ENCODE measurements at places on chromosomes 2 and 18.

- no peak for DNase-seq
Measured at GRCh38 chr2:208619993-208620392, 213.4 kb downstream of the PTH2R start.

DNA sequence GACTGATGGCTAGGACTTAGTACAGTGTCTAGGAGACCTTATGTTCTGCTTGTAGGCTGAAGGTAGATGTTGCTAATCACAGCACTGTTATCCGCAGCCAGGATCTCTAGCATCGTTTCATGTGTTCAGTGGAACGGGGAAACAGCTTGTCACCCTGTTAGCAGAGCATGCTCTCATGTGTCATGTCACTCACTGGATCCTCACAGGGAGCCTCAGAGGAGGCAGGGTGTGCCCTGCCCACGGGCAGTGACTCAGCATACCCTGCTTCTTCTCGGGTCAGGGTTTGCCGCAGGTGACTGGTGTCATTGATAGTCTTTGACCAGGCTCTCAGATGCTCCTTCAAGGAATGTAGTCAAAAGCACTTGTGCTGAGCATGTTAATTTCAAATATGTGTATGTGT is 44.4 kb downstream of the RPIA start:
- DNase-seq, result peak; percentile 24

GRCh38 chr2:216084547-216084946 is 2.8 kb downstream of the TMEM169 start:
- DNase-seq, result no peak

- DNase-seq, result no peak
Measured at GRCh38 chr2:71822463-71822862, 325.2 kb downstream of the CYP26B1 start.

DNA sequence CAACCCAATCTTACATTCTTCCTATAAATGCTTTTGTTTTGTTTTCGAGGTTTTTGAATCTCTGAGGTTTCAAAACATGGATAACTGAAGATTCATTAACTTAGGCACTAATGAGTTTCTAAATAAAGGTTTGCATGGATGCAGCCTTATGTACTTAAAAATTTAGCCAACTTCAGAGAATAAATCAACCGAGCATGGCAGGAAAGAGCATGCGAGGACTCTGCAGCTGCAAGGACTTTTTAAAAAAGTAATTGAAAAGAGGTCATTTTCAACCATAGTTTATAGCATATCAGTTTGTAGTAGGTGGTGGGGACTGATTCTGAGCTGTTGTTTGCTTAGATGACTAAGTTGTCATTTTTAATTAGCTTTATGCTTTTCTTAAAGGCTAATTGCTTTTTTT is 567.0 kb upstream of the ZEB2 start:
- no peak for DNase-seq

DNA sequence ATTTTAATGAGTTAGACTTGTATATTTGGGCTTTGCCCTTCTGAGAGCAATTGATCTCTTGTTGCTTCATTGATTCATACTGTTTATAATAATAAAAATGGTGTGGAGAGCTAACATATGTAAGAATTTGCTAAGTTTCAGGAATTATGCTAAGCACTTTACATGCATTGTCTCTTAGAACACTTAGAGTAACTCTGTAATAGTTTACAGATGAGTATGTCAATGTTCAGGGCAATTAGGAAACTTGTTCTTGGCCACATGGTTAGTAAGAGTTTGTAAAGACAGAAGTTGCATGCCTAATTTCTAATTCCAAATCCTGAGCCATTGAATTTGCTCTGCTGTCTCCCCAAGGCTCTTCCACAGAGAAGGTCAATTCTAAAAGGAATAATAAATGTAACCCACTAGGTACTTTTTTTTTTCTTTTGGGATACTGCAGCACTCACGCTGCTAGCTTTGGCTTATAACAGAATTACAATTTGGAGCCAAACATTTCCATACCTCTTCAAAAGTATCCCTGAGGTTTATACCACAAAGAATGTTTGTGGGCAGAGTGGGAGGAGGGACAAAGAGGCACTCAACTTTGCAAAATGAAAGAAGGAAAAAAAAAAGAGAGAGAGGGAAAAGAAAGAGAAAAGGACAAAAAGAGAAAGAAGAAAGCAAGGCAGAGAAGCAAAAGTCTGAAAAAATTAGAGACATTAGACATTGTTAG is 232.4 kb downstream of the CALCRL start:
- no peak for DNase-seq

DNA sequence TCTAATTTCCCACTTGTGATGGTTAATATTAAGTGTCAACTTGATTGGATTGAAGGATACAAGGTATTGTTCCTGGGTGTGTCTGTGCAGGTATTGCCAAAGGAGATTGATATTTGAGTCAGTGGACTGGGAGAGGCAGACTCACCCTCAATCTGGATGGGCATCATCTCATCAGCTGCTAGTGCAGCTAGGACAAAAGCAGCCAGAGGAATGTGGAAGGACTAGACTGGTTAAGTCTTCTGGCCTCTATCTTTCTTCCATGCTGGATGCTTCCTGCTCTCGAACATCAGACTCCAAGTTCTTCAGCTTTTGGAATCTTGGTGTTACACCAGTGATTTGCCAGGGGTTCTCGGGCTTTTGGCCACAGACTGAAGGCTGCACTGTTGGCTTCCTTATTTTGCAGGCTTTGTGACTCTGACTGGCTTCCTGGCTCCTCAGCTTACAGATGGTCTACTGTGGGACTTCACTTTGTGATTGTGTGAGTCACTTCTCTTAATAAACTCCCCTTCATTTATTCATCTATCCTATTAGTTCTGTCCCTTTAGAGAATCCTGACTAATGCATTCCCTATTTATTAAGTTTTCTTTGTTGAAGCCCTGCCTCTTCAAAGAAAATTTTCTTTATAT is 1087.5 kb upstream of the NXPH2 start:
- no peak for DNase-seq

DNA sequence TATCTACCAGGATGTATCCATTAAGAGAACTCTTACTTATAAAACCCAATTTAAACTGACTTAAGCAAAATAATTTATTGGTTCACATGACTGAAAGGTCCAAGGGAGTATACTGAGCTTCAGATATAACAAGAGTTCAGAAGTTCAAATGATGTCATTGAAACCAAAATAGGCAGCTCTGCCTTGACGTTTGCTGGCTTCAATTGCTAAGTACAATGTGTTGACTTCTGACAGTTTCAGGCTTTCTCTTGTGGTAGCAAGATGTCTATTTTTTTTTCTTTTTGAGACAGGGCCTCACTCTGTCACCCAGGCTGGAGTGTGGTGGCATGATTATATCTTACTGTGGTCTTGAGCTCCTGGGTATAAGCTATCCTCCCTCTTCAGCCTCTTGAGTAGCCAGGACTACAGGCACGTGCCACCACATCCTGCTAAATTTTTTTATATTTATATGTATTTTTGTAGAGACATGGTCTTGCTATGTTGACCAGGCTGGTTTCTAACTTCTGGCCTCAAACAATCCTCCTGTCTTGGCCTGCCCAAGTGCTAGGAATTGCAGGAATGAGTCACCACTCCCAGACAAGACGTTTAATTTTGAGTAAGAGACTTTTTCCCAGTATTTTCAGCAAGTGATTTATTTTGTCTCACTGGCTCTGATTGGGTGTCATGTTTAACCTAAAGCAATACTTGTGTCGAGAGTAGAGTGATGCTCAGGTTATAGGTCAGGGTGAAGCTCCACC is 184.8 kb downstream of the NR4A2 start:
- DNase-seq, result no peak

GRCh38 chr2:95267458-95268210 is 6.6 kb upstream of the PROM2 start:
- no peak for DNase-seq

- no peak for DNase-seq
Measured at GRCh38 chr2:65537651-65538385, 105.4 kb upstream of the SPRED2 start.

DNA sequence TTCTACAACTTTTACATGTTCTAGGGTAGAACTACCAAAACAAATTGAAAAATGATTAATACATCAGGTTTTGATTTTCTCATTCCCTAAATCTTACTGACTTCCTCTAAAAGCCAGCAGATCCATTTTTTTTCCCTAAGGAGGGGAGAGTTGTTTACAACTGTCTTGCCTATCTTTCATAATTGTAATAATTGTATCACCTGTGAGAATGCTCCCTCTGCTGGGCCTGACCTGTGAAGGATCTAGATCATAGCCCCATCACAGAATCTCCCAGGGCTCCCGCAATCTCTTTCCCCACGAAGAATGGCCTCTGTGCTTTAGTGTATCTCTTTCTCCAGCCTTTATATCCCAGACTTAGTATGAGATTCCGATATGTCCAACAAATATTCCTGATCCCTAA is 9.1 kb downstream of the LOXL3 start:
- no peak for DNase-seq

GRCh38 chr2:180707884-180708205 is 272.6 kb upstream of the UBE2E3 start:
- peak; percentile 9 for DNase-seq

GRCh38 chr2:98444436-98445176 is at the start of gene INPP4A:
INPP4A (plus strand) TSS chr2:98444858; CDS start chr2:98520049, 75,191 bp downstream.
- peak; percentile 77 for DNase-seq

DNA sequence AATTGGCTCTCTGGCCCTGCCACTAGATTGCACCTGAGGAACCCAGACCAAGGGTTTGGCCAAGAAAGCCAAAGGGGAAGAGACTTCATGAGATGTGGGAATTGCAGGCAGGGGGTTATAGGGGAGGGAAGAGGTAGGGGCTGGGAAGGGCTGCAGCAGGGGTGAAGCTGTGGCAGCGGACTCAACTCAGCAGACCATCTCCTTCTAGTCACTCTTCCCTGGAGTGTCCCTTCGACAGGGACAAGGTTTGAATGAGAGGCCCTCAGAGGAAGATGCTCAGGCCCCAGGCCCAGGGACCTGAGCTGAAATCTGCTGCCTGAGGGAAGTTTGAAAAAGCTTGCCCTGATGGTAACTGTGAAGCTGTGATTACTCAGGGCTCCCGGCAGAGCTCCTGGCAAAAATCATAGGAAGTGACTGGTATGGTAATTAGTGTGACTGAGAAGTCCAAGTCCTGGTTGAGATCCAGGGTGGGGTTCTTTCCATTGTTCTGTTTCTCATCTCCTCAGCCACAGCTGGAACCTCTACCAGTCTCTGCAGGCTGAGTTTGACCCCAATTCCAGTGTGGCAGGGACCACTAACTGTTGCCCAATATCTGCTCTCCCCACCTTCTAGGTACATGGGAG is 300.9 kb downstream of the CYP26B1 start:
- no peak for DNase-seq

GRCh38 chr2:227765788-227766372 is 20.2 kb downstream of the SCYGR8 start:
- no peak for DNase-seq

- no peak for DNase-seq
Measured at GRCh38 chr2:10572701-10573100, 117.1 kb downstream of the NOL10 start.

DNA sequence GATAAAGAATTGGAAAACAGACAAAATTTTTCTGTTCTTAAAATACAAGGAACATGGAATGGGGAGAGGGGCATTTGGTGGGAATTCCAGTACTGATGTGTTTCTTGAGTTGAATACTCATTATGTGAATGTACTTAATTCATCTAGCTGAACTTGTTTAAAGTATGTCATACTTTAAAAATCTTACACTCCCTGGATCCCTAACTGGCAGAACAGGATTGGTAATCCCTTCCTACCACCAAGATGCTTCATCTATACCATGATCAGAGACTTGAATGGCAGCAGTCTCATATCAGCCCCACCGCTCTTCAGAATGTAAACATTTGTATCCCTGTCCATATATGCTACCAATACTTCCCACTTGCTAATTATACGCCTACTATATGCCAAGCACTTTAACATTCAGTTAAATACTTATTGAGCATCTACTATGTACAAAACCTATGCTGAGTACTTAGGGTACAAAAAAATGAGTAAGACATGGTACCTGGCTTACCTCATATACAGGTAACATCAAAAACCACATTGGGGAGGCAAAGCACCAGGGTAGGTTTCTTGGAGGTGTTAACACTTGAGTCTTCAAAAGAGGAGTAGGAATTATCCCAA is 5.3 kb downstream of the MEMO1 start:
- no peak for DNase-seq

GRCh38 chr18:14025306-14025940 is 106.8 kb downstream of the ZNF519 start:
- DNase-seq, result no peak

DNA sequence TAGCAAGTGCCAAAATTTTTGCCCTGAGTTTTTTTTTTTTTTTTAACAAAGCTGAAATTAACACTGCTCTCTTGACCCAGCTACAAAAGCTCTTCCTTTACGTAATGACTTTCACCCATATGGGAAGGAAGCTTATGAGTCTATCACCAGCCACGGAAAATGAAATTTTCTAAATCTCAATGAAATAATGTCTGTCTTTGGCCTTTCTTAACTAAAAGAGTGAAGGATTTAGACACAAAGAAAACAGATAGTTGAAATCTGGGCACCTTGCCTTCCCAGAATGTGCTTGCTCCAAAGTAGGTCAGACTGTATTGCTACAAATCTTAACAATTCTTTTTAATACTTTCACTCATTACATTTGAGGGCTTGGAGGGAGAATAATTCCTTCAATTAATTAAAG is 180.8 kb upstream of the MGAT5 start:
- DNase-seq, result no peak

DNA sequence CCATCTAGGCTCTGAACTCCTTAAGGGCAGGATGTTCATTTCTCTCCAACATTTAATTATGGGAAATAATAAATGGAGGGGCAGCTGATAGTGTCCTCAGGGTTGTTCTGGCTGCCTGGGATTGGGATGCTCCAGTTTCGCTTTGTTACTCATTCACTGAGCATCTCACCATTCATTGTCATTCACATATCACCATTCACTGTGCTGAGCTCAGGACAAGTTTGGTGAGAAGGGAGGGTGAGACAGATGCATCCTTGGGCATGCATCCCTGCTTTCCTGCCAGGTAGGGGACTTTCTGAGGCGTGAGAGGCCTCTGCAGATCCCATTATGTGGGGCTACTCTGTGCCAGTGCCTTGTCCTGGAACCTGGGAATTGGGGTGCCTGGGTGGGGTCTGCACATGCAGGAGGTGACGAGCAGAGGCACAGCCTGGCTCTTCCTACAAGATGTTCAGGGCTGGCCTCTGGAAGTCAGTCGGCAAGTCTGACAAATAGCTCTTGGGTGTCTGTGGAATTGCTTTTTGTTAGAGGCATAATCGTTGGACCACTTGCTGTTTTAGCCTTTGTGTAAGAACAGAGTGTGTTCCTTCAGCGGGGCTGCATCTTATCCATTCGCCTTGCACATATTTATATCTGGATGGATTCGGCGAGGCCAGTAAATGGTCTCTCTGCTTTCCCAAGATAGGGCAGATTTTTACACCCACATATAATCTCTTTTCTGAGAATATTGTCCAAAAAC is 323.2 kb upstream of the THSD7B start:
- no peak for DNase-seq

Data from Ammon's horn (tissue), 1 donor.